Stimulated activated CD8-positive, alpha-beta memory T cell treated with anti-CD3 and anti-CD28 coated beads, Interleukin-4, amount 100 ng/mL, for 4 hours (primary cell): ENCODE measurements at places on chromosomes 1 and 21.

GRCh38 chr21:45138199-45139002 is 64.0 kb downstream of the ADARB1 start:
- DNase-seq = peak; percentile 48

DNA sequence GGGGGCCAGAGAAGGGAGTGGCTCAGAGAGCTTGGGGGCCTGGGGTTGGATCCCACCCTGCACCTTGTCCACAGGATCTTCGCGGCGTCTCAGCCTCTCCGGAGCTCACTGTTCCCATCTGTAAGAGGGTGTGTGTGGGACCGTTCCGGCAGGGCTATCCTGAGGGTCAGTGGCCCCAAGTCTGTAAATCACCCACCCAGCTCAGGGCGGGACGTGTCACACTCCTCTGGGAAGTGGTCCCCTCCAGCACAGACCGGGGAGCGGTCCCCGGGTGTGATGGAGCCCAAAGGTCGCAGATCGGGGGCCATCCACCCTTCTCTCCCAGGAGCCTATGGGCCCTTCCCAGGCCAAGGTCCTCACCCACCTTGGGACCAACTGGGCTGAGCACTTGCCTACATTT is 40.0 kb downstream of the KCNAB2 start:
- DNase-seq = no peak

DNA sequence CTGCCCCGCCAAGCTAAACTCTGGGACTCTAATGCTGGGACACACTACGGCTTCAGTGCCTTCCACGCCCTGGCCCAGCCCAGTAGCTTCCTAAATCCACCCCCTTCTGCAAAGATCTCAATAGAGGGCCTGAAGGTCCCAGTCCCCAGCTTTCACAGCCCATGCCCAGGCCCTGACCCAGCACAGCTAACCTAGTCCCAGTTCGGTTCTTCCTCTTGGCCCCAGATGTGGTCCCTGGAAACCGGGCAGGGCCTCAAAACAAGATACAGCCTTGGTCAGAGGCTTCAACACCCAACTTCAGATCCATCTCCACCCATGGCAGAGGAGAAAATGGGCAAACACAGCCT is 646 bp upstream of the PDZK1IP1 start:
- no peak for DNase-seq

DNA sequence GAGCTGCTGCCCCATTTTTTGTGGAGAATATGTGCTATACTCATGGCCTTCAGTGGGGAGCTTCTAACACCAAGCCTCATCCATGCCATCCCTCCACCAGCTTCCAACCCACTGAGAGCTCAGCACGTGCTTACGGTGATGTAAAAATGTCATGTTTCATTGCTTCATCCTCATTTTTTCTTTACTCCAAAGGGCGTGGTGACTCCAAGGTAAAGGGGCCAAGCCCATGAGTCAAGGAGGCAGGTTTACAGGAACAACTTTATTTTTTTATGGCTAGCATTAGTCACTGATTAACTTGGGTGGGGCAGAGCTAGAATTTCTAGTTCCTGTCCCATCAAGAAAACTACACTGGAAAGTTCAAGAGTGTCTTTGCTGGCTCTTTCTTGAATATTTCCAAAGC is at the start of gene C1orf226:
C1orf226 (plus strand) TSS at position 346 of the 400 bp plus-strand sequence. CDS start 174 bp downstream, outside the sequence.
- no peak for DNase-seq

DNA sequence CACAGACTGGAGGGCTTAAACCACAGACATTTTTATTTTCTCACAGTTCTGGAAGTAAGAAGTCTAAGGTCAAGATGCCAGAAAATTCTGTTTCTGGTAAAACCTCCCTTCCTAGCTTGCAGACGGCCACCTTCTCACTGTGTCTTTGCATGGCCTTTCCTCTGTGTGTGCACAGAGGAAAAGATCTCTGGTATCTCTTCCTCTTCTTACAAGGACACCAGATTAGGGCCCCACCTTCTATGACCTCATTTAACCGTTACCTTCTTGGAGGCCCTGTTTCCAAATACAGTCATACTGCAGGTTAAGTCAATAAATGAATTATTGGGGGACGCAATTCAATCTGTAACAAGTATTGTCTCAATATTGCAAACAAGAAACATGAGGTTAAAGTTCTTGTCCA is 63.0 kb upstream of the PRDX6 start:
- DNase-seq = no peak

- no peak for DNase-seq
These were observed 229.0 kb downstream of the FMN2 start for GRCh38 chr1:240320659-240321058.

- DNase-seq = no peak
These were observed 504 bp upstream of the SDHC start for GRCh38 chr1:161313554-161314200.

DNA sequence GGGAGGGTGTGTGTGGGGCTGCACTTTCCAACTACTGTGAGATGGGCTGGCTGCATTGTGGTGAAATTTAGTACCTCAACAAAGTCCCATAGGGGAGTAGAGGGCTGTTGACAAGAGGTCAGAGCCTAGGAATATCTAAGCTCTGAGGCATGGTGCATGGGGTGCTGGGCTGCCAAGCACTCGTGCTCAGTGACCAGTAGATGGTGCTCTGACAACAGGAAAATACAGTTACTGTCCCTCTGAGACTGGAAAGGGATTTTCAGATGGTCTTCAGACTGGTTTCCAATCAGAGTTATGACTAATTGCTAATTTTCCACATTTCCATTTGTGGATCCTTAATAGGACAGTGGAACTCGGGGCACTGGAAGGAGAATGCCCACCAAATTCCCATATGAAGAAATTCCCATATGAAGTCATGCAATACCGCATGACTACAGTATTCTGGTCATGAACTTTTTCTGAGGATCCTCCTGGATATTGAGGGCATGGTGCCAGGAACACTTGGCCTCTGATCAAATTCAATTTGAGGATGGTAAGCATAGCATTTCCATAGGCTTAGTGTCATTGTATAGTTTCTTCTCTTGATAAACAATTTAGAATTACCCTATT is 4.1 kb upstream of the CACNA1E start:
- no peak for DNase-seq

DNA sequence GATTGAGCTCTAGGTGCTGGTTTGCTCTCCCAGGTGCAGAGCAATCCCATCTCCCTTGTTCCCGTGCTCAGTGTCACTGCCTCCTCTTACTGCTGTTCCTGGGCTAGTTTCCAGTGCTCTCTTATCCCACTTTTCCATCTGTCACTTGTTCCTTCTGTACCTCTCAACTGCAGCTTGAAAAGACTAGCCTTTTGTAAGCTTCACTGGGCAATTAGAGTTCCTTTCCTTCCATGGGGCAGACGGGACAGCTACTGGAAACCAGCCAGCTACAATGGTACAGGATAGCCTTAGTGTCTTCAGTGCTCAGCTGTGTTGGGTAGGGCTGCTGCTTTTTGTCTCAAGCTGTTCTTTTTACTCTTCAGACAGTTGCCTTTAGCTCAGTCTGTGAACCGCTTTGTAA is 31.6 kb downstream of the AGT start:
- DNase-seq = no peak
